CD8-positive, alpha-beta T cell (primary cell): ENCODE measurements at places on chromosomes 1 and 21.

DNA sequence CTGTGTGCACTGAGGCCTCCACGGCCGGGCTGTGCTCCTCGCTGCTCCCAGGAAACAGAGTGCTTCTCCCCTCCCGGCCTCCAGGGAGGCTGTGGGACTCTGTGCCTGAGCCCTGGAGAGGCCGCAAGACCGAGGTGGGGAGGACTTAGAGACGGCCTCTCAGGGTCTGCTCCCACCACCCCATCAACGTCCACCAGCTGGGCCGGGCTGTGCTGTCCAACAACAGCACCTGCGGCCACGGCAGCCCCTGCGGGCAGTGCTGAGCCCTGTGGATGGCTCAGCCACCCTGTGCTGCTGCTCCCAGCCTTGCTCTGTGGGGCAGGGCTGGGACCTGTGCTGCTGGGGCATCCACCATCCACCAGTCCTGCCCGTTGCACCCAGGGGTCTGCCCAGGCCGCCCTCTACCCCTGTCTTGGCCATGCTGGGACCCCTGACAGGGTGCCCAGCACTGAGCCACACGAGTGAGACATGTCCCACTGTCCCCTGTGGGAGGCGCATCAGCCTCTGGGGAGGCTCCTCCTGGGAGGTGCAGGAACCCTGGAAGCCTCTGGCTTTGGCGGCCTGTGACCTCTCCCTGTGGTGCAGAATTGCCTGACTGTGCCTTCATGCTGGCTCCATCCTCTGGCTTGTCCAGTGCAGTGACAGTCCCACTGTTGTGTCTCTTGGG lies 31.2 kb upstream of the LRRC3 start:
- DNase-seq = no peak

DNA sequence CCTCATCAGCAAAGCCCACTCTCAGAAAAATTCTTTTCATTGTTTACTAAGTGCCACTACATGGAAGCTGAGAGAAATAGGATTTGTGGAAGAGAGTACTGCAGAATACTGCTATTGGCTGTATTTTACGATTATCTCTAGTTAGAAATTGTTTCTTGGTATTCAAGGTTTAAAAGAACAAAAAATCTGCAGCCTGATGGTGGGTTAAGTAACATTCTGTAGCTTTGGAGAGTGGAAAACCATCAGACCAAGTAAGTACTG lies 27.3 kb downstream of the PTTG1IP start:
- no peak for DNase-seq

DNA sequence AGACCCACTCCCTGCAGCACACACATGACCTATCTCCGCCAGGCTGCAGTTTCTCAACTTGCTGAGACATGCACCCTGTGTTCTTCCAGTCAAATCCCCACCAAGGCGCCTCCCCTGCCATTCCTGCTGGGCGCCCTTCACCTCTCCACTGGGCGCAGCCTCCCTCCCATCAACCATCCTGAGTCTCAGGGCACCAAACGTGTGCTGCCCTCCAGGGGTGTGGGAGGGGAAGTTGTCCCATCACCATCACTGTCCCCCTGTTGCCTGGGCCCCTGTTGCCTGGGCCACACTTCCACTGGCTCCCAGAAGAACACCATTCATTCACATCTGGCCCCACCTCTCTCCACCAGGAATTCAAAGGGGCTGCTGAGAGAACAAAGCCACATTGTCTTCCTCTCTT lies 44.9 kb upstream of the EFHD2 start:
- no peak for DNase-seq

DNA sequence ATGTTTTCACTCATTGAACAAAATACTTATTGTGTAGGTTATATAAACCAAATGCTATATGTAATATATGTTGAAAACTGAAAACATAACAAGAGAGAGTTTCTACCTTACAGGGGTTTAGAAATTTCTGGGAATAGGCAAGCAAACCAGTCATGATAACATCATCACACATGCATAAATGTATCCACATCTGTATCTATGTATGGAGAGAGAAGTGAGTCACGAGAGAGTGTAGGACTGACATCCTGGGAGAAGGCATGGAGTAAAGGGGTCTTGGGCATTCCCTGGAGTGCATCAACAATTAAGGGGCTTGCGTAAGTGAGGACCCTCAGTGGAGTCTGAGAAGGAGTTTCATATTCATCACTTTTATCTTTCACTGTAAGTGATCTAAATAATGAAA lies 65.5 kb downstream of the PCNX2 start:
- no peak for DNase-seq

DNA sequence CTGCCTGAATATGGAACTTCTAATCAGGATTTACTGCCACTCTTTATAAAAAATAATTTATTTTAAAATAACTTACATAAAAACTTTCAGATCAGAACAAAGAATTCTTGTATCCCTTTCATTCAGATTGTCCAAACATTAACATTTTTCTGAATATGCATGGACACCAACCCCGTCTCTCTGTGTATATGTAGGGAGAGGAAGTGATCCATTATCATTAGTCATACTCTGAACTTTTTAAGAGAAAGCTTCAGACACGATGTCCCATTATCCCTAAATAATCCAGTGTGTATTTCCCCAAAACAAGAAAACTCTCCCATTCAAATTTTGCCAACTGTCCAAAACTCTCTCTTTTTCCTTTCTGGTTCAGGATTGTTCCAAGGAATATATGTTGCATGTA lies 122.3 kb upstream of the CXADR start:
- DNase-seq = no peak

DNA sequence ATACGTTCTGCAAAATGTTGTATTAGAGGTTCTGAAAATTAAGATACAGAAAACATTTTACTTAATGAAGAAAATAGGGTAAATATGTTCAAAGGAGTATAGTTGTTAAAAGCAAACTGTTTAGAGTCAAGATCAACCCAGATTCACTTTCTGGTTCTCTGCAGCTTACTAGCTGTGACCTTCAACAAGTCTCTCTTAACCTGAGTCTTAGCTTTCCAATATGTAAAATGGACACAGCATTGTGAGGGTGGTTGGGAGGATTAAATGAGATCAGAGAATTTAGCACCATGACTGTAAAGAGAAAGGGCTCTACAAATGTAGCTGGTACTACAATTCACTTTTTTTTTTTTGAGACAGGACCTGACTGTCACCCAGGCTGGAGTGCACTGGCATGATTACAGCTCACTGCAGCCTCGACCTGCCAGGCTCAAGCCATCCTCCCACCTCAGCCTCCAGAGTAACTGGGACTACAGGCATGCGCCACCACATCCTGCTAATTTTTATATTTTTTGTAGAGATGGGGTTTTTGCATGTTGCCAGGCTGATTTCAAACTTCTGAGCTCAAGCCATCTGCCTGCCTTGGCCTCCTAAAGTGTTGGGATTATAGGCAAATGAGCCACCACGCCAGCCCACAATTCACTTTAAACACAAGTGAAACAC lies 43.9 kb downstream of the ATP1A1 start:
- DNase-seq = no peak

GRCh38 chr1:26279456-26280332 lies at the start of gene SH3BGRL3:
SH3BGRL3 (plus strand) TSS chr1:26280086; CDS start chr1:26280156, 70 bp downstream.
- DNase-seq = peak; percentile 92

GRCh38 chr1:61184040-61184713 lies 101.8 kb downstream of the NFIA start:
- no peak for DNase-seq

DNA sequence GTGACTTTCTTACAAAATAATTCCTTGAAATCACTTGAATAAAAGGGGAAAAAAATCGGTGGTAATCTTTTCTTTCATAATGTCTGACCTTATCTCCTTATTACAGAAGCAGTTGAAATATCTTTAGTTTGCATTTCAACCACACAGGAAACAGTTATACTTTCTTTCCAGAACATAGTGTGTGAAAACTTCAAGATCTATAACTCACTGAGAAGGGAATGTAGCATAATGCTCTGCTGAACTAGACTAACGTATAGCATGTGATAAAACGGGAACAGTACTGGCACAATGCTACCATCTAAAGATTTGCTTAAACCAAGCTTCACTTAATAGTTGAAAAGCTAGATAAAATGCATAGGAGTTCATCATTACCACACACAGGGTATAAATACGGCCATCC lies 45.0 kb downstream of the VAV3 start:
- DNase-seq = no peak

DNA sequence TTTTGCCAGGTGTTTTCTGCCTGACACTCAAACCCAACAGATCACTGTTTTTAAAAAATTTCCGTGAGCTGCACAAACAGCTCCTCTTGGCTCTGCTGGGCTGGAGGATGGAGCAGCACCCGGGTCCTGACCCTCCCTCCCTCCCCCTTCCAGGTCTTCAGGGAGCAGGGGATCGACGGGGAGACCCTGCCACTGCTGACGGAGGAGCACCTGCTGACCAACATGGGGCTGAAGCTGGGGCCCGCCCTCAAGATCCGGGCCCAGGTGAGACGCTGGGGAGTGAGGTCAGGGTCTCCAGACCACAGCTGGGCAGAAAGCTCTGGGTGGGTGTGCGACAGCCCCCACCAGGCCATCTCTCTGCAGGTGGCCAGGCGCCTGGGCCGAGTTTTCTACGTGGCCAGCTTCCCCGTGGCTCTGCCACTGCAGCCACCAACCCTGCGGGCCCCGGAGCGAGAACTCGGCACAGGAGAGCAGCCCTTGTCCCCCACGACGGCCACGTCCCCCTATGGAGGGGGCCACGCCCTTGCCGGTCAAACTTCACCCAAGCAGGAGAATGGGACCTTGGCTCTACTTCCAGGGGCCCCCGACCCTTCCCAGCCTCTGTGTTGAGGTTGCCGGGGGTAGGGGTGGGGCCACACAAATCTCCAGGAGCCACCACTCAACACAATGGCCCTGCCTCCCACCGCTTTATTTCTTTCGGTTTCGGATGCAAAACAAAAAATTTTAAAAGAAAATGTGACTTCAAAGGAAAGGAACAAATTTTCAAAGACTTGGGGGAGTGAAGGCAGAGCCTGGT lies 15.3 kb downstream of the NOC2L start:
- no peak for DNase-seq

DNA sequence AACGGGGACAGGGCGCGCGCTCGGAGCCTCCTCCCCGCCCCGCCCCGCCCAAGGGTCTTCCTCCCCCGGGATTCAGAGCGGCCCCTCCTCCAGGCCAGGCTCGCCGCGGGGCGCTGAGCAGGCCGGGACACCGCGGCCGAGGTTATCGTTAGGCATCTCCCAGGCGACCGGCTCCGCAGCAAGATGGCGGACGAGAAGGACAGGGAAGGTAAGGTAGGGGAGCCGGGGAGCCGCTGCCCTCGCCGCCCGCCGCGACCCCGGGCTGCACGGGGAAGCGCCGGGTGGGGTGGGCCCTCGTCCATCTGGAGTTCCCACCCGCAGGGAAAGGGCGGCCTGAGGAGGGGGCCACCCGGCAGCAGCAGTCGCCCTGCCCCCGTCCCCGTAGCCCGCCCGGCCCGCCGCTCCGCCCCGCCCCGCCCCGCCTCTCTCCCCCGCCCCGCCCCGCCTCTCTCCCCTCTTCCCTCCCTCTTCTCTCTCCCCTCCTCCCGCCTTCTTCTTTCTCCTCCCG lies 105.9 kb upstream of the HNRNPU start:
- no peak for DNase-seq

GRCh38 chr1:248592655-248593054 lies 4.8 kb downstream of the OR2T10 start:
- DNase-seq = no peak

DNA sequence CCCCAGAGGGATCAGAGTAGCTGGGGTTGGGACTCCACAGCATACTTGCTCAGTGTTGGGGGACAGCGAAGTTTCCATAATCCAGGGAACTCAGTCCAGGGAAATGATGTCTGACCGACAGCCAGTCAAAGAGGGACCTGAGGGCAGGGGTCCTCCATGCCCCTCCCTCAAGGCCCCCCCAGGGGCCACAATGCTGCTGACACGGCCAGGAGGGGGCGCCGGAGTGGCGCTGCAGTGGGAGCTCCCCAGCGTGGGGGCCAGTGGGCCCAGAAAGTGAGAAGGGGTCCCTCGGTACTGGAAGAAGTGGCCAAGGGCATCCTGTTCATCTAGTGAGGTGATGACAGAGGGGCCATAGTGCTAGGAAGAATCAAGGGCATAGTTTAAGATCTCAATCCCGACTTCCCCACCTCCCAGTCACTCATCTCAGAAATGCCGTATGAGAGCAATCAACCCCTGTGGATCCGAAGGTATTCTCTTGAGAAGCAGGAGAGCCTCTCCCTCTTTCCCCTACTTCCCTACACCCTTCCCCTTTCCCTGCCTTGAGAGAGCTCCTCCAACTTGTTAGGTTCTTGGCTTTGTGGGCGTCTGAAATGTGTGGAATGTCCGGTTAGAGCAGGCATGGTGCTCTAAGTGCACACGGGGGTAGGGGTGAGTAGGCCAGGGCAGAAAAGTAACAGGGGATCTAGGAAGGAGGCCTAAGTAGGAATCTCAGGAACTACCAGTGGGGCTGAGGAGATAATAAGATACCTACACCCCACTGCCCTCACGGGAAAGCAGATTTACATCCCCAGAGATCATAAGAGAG lies 4.1 kb downstream of the NUDT17 start:
- no peak for DNase-seq

DNA sequence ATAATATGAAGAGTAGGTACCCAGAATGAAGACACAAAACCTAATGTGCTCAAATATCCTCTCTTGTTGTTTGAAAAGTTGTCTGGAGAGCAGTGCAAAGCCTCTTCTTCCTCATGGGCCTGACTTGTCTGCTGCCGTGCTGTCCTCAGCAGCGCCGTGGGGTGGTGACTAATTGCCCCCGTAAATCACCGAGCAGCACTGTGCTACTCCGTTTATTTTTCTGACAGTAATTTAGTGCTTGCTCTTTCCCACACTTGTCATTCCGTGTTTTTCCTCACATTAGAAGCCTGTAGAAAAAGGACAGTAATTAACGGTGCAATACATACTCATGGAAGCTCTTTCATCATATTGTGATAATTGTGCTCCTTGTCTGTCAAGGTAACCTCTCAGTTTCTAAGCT lies 114.8 kb upstream of the BARHL2 start:
- peak; percentile 17 for DNase-seq

DNA sequence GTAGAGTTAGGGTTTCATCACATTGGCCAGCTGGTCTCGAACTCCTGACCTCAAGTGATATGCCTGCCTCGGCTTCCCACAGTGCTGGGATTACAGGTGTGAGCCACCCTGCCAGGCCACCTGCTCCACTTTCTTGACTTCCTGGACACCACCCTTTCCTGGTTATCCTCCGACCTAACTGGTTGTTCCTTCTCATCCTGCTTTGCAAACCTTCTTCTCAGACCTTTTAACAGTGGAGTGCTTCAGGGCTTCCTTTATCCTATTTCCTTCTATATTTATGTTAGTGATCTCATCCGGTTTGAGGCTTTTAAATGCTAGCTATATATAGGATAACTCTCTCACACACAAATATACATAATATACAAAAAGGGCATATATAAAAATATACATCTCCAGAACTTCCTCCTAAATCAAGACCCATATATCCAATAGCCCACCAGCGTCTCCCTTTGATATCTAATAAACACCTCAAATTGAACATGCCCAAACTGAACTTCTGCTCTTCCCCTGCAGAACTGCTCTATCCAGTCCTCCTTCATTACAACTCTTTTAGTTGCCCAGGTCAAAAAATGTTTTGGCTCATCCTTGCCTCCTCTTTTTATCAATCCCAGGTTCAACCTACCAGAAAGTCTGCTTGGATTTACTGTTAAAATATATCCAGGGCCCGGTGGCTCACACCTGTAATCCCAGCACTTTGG lies 19.5 kb upstream of the UQCRHL start:
- no peak for DNase-seq
